Dermis blood vessel endothelial cell (primary cell): ENCODE measurements at places on chromosomes 12 and 14.
A peak's percentile ranks its signal among the peaks of the same experiment; 100 is the strongest.

GRCh38 chr12:103560604-103561101 is 26.4 kb upstream of the STAB2 start:
- DNase-seq, result no peak

- no peak for DNase-seq
Observed at GRCh38 chr14:34368115-34368970, 93.7 kb downstream of the SPTSSA start.

- peak; percentile 76 for DNase-seq
Observed at GRCh38 chr12:52873832-52874572, 25.2 kb upstream of the KRT78 start.

DNA sequence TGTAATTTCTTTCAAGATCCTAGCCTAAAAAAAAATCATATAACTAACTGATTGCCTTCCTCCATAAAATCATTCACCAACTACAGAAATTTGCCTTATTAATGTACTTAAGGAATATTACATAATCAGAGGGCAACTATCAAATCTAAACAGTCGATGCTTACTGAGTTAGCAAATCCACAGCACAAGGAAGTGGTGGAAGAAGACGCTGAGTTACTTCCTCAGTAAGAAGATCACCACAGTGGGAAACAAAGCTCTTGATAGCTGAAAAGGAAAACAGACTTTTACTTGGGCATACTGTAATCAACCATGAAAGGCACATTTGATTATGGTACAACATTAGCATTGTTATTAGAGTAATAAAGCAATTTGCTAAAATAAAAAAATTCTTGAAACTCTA is 48.7 kb downstream of the HEATR5A start:
- peak; percentile 4 for DNase-seq

GRCh38 chr12:121786440-121786825 is 7.1 kb downstream of the RHOF start:
- DNase-seq, result peak; percentile 71

DNA sequence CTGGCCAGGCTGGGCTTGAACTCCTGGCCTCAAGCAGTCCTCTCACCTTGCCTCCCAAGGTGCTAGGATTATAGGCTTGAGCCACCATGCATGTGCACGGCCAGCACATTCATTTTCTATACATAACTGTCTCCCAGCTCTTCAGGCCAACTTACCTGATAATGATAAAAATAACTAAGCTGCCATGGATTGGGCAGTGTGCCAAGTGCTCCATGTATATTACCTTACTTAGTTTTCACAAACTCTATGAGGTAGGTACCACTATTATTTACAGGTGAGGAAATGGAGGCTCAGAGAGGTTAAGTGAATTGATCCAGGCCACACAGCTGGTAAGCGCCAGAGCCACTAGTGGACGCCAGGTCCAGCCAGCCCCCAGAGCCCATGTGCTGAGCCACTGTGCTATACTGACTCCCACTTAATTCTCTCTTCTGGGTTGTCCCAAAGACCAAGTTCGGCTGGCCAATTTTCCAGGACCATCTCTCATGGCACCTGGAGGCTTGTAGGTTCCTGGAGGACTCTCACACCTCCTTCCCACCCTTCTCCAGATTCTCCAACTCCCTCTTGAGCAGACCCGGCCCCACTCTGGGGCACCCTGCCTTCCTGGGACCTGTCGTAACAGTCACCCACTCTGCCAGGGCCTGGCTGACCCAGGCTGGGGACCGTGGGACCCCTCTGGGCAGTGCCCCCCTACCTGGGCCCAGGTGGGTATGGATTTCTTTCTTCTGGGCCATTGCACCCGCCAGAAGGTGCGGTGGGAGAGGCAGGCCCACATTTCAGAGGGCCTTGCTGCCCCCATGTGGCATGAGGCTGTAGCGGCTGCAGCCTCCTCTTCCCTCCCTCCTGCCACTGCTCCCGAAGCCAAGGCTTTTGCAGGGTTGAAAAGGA is 30.2 kb upstream of the CIPC start:
- peak; percentile 78 for DNase-seq
